Fibroblast of mammary gland (primary cell): ENCODE measurements at places on chromosomes 5 and 9.

- no peak for DNase-seq
These were observed 1.3 kb upstream of the ANKRD18A start for GRCh38 chr9:38621434-38622287.

DNA sequence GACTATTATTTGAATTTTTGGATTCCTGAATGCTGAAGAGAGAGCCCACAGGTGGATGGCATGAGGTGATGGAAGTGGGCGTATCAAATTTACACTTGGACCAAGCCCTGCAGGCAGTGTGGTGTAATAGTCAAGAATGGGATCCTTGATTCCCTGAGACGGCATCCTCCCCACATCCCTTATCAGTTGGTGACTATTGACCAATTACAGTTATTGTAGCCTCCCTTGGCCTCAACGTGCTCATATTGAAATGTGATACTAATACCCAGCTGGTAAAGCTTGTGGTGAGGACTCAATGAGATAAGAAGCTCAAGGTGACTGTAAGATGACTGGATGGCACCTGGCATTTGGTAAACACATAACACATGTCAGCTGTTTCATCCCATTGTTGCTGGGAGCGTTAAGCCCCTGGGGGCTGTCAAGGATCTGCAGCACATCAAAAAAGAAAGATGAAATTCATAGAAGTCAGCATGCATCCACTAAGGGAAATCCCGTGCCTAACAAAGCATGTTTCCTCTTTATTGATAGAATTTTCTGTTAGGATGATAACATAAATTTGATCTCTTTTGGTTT is 65.6 kb upstream of the IRX2 start:
- DNase-seq: no peak

GRCh38 chr5:139222346-139222745 is 24.2 kb upstream of the SIL1 start:
- no peak for DNase-seq

- DNase-seq: peak; percentile 68
These were observed 73.0 kb upstream of the IL17B start for GRCh38 chr5:149452007-149452664.

DNA sequence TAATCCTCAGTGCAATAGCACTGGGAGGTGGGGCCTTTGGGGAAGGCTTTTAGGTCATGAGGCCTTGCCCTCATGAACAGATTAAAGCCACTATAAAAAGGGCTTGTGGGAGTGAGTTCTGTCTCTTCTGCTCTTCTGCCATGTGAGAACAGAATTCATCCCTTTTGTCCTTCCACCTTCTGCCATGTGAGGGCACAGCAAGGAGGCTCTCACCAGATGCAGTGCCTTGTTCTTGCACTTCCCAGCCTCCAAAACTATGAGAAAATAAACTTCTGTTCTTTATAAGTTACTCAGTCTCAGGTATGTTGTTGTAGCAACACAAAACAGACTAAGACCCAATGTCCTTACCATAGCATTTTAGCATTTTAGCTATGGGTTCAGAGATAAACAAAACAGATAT is 81.7 kb upstream of the CPLX2 start:
- DNase-seq: no peak

DNA sequence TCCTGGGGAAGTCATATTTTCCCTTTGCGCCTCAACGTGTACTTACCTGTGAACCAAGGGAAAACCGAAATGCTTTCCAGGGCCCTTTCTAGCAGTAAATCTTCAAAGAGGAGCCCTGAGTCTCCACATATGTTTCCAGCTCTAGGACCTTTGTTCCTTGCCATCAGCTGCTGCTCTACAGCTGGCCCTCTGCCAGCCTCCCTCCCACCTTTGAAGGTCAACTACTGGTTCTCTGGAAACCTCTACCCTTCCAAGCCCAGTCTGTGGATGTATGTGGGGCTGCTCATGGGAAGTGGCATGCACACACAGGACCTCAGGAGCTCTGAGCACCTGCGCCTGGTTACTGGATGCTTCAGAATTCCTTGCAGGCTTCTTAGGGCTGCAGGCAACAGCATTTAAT is 117.2 kb downstream of the PSD2 start:
- DNase-seq: no peak

DNA sequence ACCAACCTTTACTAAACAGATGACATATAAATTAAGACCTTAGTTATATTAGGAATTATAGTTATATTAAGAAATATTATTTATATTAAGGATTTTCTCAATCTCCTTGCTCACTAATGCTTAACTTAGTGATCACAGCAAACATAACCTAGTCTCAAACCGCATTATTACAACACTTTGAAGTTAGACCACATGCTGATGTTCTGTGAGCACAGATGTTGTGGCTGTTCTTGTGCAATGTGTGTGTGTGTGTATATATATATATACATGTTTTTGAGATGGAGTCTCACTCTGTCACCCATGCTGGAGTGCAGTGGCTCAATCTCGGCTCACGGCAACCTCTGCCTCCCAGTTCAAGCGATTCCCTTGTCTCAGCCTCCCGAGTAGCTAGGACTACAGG is 20.5 kb downstream of the ELP1 start:
- peak; percentile 12 for DNase-seq

DNA sequence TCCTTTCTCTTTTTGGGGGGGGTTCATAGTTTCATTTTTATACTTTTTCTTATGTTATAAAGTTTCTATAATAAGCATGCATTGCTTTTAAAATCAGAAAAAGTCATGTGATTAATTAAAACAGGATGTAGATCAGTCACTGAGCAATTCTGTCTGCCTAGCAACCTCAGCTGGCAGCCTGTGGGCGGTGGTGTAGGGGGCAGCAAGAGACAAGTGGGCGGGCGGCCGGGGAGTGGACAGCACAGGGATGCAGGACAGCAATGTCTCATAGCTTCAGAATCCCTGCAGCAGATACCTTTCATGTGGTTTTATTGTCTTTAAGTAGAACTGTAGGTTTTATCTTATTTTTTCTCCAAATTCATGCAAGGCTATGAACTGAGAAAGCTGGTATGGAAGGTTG is 101.9 kb upstream of the S1PR3 start:
- peak; percentile 57 for DNase-seq

GRCh38 chr5:44048276-44048984 is 340.8 kb downstream of the FGF10 start:
- peak; percentile 67 for DNase-seq

DNA sequence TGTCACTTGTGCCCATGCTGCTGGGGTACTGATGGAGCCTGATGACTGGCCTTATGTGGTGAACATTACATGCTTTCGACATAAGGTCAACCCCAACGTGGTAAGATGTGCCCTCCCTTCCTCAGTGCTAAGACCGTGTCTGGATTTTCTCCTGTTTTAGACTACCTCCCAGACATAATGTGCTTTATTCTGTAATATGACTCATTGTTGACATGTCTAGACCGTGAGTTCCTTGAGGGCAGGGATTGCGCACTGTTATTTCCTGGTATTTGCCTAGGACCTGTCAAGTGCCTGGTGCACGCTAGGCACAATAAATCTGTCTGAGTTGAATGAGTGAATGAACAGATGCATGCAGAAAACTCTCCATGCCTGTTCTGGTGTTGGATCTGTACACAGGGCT is 346.0 kb downstream of the KDM4C start:
- peak; percentile 30 for DNase-seq

GRCh38 chr5:180070756-180071530 is 616 bp downstream of the RNF130 start:
- DNase-seq: peak; percentile 53

GRCh38 chr9:682633-683508 is 158.6 kb upstream of the DMRT1 start:
- DNase-seq: peak; percentile 61

DNA sequence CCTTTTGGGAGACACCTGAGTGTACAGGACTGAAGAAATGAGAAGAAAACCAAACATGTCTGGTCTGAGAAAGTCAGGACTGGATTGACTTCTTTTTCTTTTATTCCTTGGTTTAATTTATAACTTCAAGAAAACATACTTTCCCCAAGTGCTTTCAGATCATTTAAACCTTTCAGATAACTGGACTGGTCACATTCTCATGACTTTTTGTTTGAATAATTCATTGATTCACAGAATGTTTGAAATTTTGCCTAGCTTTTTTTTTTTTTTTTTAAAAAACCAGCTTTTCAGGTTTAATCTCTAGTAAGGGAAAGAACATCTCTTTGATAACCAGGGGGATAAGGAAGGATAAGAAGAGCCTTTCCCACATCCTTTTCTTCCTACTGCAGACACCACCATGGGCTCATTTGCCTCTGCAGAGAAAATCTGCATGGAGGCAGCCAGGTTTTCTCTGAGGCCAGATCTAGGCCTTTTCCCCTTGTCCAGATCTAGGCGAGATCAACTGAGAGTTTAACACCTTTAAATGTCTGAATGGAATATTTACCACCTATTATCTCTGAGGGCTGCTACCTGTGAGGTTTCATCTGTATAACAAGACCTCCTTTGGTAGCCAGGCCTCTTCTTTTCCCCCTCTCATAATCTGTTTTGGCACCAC is 45.0 kb upstream of the SLC28A3 start:
- no peak for DNase-seq

GRCh38 chr9:108213511-108213910 is 642.3 kb downstream of the ACTL7B start:
- no peak for DNase-seq

DNA sequence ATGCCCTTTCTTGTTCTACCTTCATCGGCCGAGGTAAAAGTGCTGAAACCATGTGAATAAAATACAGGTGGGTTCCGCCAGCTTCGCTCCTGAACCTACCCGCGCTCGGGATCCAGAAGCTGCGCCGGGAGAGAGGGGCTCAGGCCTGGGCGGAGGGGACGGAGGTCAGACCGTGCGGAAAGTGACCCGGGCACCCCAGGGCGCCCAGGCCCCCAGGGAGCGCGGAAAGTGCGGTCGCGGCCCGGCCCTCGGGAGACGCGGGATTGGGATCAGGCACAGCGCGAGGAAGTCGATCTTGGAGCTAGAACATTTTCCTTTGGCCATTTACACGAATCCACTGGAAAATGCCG is 329 bp downstream of the SYK start:
- no peak for DNase-seq

- peak; percentile 88 for DNase-seq
These were observed at the start of gene FER for GRCh38 chr5:108747774-108748400. Gene FER (plus strand): TSS chr5:108747897. CDS start chr5:108798183, 50,286 bp downstream.

DNA sequence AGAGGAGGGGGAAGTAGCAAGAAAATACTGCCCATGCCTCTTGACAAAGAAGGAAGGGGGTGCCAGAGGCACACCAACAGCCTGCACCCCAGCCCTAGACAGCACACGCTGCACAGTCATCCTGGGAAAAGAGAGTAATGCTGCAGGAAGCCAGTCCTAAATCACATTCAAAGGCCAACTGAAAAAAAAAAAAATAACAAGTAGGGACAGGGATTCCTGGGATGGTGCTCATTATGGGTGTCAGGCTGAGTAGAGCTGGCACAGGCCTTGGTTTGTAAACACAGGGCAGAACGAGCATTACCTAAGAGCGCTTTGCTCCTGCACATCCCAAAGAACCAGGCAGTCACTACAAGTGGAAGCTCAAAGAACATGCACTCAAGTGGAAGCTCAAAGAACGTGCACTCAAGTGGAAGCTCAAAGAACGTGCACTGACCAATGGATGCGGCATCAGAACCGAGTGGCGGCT is 7.8 kb downstream of the RAPGEF1 start:
- peak; percentile 69 for DNase-seq

- DNase-seq: peak; percentile 42
These were observed 186.5 kb downstream of the NSG2 start for GRCh38 chr5:174231956-174232487.

- no peak for DNase-seq
These were observed 25.0 kb downstream of the SH3TC2 start for GRCh38 chr5:149037817-149038216.
